PC-9 (cell line): ENCODE measurements at places on chromosomes 1 and 21. TPM values are rescaled to one million over a fixed set of nuclear protein-coding genes. Genes with fewer than 3 reads are reported as not detected.
A peak's percentile ranks its signal among the peaks of the same experiment; 100 is the strongest.

DNA sequence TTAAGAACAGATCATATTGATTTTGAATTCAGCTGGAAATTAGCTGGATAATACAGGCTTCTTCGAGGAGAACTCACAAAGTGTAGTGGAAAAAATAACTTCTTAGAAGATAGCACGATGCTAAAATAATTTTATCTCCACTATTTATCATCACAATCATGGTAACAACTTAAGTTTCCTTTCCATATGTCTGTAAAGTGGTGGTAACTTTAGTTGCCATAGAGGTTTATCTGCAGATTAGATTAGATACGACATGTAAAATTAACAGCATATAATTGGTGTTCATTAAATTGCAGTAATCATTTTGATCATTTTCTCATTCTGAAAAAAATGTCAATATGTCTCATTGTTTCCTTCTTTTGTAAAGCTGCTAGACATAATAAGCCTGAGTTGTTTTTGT is 921.5 kb downstream of the KCNT2 start:
- H3K4me3 ChIP-seq = no peak overlapping the region
- DNase-seq = no peak
- H3K4me1 ChIP-seq = no peaks in the 10 kb centered on the region
- no peaks in the 10 kb centered on the region for H3K36me3 ChIP-seq
- no peaks in the 10 kb centered on the region for H3K27me3 ChIP-seq

MAP1LC3C gene
- 0.68 and 1.2 TPM in 2 replicates for total RNA-seq

DNA sequence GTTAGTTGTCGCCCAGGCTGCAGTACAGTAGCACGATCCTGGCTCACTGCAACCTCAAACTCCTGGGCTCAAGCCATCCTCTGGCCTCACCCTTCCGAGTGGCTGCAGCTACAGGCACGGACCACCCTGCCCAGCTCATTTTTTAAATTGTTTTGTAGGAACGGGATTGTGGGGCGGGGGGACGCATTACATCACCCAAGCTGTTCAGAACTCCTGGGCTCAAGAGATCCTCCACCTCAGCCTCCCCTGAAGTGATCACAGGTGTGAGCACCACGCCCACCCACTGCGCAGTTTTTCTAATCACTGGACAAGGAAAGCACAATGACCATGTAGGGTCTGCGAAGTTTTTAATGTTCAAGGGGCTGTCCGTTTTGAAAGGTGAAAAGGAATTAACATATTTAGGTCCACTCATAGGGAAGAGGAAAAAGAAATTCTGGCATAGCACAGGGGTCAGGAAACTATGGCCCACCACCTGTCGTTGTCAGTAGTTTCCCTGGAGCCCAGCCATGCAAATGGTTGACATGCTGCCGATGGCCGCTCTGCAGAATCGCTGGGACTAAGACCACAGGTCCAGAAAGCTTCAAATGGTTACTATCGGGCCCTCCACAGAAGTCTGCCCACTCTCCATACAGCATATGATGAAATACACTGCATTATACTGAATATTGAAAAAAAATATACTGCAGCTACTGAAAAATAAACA is 26.0 kb downstream of the SETD4 start:
- DNase-seq = no peak
- no peak overlapping the region for H3K4me3 ChIP-seq
- H3K27me3 ChIP-seq = no peaks in the 10 kb centered on the region
- H3K4me1 ChIP-seq = no peaks in the 10 kb centered on the region
- H3K27ac ChIP-seq = no peak overlapping the region
- no peaks in the 10 kb centered on the region for H3K36me3 ChIP-seq

- DNase-seq = peak; percentile 33
- no peak overlapping the region for H3K27ac ChIP-seq
- no peaks in the 10 kb centered on the region for H3K36me3 ChIP-seq
- H3K4me1 ChIP-seq = no peaks in the 10 kb centered on the region
- H3K4me3 ChIP-seq = no peak overlapping the region
Observed at GRCh38 chr1:44655609-44656008, 18.7 kb downstream of the TMEM53 start.

- no peak overlapping the region for H3K4me3 ChIP-seq
- no peak overlapping the region for H3K27ac ChIP-seq
- peaks cover 11% of the 10 kb centered on the region for H3K36me3 ChIP-seq
- H3K4me1 ChIP-seq = peaks cover 14% of the 10 kb centered on the region; the same call in 1 of the 2 replicates
- H3K27me3 ChIP-seq = no peaks in the 10 kb centered on the region
Observed at GRCh38 chr1:3895279-3895950, 4.7 kb downstream of the C1orf174 start.

DNA sequence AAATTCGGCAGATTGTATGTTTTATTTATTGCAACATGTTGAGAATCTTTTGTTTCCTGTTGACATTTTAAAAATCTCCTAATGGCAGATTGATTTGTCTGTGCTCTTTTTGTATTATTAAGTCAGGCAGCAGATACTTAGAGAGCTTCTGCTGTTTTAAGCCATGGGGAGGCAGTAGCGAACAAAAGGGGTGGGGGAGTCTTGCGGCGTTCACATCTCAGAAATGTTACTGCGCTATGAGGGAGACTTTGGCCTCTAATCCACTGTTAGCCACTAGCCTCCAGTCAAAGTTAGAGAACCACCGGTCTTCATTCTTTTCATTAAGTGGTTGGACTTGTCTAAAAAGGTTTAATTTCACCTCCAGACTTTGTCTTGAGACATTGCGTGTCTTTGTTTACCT is 93.6 kb downstream of the DYRK1A start:
- no peak for DNase-seq
- H3K27ac ChIP-seq = no peak overlapping the region
- H3K36me3 ChIP-seq = no peaks in the 10 kb centered on the region

LRRC53 gene
- not detected in 2 replicates for total RNA-seq

CELA3B gene
- total RNA-seq = not detected in 2 replicates

HES2 gene
- total RNA-seq = 2.1 and 4.2 TPM in 2 replicates

GRCh38 chr1:15627343-15627988 is 10.2 kb downstream of the DDI2 start:
- no peak for DNase-seq
- no peak overlapping the region; the same call in 1 of the 2 replicates for H3K27ac ChIP-seq
- H3K36me3 ChIP-seq = peaks cover 19% of the 10 kb centered on the region
- no peaks in the 10 kb centered on the region for H3K27me3 ChIP-seq

ELK4 gene
- 40.3 and 48.1 TPM in 2 replicates for total RNA-seq

GRCh38 chr21:41075656-41076055 is 92.3 kb upstream of the BACE2 start:
- no peak overlapping the region for H3K27ac ChIP-seq
- DNase-seq = no peak
- H3K27me3 ChIP-seq = peaks cover 75% of the 10 kb centered on the region
- H3K36me3 ChIP-seq = no peaks in the 10 kb centered on the region

DNA sequence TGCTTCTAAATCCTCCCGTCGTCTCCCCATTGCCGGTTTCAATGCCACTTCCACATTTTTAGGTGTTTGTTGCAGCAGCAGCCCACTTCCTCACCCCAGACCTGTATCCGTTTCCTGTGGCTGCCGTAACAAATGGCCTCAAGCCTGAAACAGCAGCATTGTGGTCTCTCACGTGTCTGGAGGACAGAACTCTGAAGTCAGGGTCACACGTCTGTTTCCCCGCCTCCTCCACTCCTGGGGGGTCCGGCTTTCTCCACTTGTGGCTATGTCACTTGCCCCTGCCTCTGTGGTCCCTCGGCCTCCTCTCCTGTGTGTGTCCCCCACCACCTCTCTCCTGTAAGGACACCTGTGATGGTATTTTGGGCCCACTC is 21.8 kb downstream of the TRPM2 start:
- no peak for DNase-seq
- H3K27ac ChIP-seq = no peak overlapping the region
- H3K4me1 ChIP-seq = no peaks in the 10 kb centered on the region
- no peaks in the 10 kb centered on the region for H3K36me3 ChIP-seq
- peaks cover 93% of the 10 kb centered on the region for H3K27me3 ChIP-seq
